Panc1 (cell line): ENCODE measurements at places on chromosomes 1 and 21.

DNA sequence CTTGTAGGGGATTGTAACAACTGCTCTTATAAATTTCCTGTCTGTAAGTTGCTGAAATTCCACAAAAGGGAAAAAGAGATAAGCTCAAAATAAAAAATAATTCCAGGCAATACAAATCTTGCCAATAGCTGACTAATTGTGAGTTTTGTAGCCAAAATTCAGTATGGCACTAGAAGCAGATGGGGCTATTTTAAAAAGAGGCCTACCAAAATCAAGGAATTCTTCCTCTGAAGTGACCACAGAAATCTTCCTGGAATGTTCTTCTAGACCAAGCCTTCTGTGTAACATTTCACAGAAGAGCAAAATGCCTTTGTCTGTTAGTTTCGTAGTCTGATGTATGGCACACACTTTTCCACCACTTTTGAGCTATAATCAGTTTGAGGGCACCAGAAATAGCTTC, 127.6 kb downstream of the CYYR1 start:
- no peak for DNase-seq

DNA sequence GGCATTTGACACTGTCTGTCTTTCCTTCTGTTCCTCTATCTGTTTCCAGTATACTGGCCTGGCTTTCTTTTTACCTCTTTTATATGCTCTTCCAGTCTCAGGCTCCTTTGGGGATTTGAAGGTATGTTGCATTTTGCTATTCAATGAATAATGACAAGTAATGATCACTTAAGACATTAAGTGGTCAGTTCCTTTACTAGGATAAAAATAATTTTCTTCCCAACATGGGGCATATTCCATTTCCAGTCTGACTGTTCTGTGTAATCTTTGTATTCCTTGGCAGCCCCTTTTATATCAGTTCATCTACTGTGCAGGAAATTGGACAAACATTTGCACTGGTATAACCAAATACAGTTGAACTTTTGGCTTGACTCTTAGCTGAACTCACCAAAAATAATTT, 15.6 kb downstream of the METTL18 start:
- no peak for DNase-seq

DNA sequence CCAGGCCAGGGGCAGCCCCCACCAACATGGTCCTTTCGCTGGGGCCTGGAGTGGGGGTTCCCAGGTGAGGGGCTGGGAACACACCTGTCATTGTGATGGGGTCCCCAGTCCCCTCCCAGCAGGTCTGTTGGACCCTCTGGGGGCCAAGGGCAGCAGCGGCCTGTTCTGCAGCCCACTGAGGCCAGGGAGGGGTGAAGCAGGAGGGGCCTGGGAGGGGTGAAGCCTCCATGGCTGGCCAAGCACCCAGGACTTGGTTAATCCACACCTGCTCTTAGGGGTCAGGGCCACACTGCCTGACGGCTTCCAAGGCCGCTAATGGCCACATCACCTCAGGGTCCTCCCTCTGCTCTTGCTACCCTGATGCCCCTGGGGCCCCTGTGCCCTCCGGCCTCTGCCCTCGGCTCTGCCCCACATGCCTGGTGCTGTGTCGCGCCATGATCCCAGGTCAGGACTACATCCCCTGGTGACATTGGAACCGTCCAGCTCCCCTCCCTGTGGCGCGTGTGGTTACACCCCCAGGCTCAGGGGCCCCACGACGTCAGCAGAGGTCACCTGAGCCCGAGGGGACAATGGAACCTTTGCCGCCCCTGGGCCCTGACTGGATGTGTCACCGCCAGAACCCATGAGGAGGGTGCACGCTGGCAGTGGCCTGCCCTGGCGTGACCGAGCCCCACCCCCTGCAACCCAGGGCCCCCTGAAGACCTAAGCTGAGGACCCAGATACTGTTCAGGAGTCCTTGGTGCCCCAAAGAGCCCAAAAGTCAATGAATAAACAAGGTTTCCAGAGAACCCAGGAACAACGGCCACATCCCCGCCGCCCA, 7.0 kb downstream of the TNFRSF18 start:
- DNase-seq: no peak

GRCh38 chr1:232192781-232193450, 437.0 kb downstream of the SIPA1L2 start:
- DNase-seq: no peak
